ENCODE measurements at places on chromosomes 12 and 14. TPM values are rescaled to one million over a fixed set of nuclear protein-coding genes. Genes with fewer than 3 reads are reported as not detected.

DNA sequence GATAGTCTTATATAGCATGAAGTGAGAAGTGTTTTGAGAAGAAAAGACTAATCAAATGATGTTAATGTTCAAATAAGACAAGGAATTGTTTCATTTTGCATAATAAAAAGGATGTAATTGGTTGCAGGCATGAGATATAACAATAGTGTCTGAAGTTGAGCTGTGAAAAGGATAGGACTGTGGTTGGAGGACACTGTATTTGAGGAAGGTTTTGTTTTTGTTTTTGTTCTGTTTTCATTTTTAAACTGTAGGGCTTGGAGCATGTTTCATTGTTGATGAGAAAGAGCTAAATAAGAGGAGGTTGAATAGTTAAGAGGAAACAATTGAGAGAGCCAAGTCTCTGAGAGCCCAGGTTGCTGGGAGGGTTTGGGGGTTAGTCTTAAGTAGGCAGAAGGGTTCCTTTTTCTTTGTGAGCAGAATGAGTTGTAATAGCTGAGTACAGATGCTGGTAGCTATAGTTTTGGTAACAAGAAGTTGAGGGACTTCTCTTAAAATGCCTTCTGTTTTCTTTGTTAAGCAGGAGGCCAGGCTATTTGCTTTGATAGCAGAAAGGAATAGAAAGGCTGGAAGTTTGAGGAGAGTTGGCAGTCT is 58.4 kb downstream of the CCDC91 start:
- H3K27me3 ChIP-seq: no peaks in the 10 kb centered on the region
- no peak overlapping the region for H3K27ac ChIP-seq
- no peak overlapping the region for H3K4me3 ChIP-seq
- H3K4me1 ChIP-seq: no peaks in the 10 kb centered on the region
- no peaks in the 10 kb centered on the region for H3K36me3 ChIP-seq
- no peak for DNase-seq

OTX2 gene
- total RNA-seq: not detected

- no peak overlapping the region for H3K4me3 ChIP-seq
- H3K36me3 ChIP-seq: peaks cover 23% of the 10 kb centered on the region
- H3K4me1 ChIP-seq: 0 out of 2 replicates have a peak, but pooled peaks cover 6% of the 10 kb centered on the region
- H3K27me3 ChIP-seq: no peaks in the 10 kb centered on the region
- no peak overlapping the region for H3K27ac ChIP-seq
Measured at GRCh38 chr12:56040151-56040550, 1.6 kb upstream of the RPS26 start.

RIN3 gene
- 10.9 TPM for total RNA-seq

DNA sequence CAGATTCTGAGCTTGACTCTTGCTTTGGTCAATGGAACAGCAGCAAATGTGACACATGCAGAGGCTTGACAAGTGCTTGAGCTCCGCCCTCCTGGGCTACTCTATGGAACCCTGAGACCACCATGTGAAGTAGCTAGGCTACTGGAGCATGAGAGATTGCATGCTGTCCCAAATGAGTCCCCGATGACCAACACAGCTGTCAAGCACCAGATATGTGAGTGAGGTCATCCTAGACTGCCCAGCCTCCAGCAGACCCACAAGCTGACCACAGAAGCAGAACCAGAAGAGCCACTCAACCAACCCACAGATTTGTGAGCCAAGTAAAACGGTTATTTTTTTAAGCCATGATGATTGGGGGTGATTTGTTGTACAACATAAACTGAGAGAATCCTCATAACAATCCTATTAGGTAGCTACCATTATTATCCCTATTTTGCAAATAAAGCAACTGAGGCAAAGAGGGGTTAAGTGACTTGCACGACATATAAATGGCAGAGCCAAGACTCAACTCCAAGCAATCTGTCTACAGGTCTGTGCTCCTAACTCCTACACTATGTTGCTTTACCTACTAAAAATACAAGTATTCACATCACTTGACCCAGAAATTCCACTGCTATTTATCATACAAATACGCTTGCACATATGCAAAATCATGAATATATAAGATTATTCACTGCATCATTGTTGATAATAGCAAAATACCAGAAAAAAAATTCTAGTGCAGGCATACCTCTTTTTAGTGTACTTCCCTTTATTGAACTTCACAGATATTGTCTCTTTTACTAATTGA is 136.2 kb downstream of the NDUFA12 start:
- no peak overlapping the region for H3K4me3 ChIP-seq
- DNase-seq: no peak
- peaks cover 25% of the 10 kb centered on the region for H3K27me3 ChIP-seq
- H3K36me3 ChIP-seq: no peaks in the 10 kb centered on the region

ADAM20 gene
- 0.31 TPM for total RNA-seq

DNA sequence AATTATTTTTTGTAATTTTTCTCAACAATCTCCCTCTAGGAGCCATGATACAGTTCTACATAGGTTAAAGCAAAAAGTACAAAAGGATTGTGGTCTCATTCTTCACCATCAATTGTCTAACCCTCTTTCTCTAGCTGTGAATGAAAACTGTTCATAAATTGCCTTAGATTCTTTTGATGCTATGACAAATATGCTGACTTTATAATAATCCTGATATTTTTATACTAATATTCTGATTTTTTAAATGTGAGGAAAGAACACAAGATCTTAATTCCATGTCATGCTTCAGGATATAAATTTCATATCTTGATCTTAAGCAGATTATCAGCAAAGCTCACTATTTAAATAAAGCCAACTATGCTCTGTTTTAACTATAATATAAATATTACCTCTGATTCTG is 75.4 kb downstream of the KIF21A start:
- H3K27me3 ChIP-seq: no peaks in the 10 kb centered on the region
- H3K36me3 ChIP-seq: no peaks in the 10 kb centered on the region
- no peak for DNase-seq
- H3K27ac ChIP-seq: no peak overlapping the region

DNA sequence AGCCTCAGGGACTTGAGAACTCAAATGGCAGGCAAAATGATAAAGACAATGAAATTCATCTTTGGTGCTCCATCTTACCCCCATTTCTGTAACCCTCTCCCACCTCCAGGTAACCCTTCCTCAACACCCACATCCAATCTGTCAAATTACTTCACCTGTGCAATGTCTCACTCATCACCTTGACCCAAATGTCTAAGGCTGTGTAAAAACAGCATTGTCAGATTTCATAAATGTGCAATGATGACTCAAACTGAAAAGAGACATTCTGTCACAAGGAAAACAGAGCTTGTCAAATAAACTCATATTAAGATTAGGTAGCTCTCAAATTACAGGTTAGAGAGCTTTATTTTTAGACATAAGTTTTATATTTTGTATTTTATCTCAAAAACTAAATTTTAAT is 19.9 kb upstream of the COCH start:
- no peaks in the 10 kb centered on the region for H3K4me1 ChIP-seq
- DNase-seq: no peak
- H3K27ac ChIP-seq: no peak overlapping the region
- no peak overlapping the region for H3K4me3 ChIP-seq

DNA sequence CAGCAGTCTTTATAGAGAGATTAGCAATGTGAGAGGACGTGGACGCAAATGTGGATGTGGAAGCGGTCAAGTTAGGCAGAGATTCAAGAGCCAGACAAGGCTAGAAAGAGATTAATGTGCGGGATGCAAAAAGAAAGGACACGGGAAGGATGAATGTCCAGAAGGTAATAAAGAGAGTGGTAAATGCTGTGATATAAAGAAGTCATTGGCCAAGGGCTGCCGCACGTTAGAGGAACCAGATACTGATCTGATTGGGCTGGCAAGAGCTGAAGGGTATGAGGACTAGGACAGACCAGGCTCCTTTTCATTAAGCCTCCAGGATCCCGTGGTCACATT is 59.5 kb downstream of the DHRS2 start:
- H3K4me3 ChIP-seq: no peak overlapping the region
- no peaks in the 10 kb centered on the region for H3K4me1 ChIP-seq
- DNase-seq: no peak
- no peak overlapping the region for H3K27ac ChIP-seq
- no peaks in the 10 kb centered on the region for H3K27me3 ChIP-seq
- H3K36me3 ChIP-seq: no peaks in the 10 kb centered on the region

DNA sequence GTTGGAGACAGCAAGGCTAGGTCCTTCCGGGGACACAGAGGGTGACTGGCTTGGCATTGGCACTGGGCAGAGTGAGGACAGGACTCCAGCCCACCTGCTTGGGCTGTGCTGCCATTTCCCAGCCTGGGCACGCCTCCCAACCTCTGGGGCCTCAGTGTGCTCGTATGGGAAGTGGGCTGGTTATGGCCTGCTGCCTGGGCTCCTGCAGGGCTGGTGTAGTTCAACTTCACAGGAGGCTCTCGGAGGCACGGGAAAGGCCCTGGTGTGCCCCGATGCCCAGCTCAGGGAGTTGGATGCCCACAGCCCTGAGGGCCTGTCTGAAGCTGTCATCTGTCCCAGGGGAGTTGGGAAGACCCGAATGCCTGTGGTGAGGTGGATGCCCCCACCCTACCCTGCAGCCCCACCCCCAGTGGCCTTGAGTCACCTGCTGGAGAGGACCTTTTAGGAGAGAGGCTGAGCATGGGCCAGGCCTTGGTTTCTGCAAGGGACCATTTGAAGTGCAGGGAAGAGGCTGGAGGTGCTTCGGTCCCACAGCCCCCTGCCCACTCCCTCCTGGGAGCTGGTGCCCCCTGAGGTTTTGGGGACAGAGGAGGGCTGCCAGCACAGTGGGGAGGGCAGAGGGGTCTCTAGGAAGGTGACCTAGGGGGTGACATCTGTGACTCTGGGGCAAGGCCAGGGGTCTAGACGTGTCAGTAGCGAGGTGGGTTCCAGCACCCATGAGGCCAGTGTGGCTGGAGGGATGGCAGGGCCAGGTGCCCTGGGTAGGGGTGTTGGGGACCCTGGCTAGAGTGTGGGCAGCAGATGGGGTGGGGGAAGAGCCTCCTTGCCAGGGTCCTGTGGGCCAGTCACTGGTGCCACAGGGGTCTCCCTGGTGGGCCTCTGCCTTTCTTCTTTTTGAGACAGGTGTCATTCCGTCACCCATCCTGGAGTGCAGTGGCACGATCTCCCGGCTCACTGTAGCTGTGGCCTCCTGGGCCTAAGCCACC is 9.1 kb downstream of the ULK1 start:
- no peaks in the 10 kb centered on the region for H3K27me3 ChIP-seq
- H3K27ac ChIP-seq: no peak overlapping the region
- H3K4me1 ChIP-seq: no peaks in the 10 kb centered on the region
- no peak for DNase-seq
- H3K36me3 ChIP-seq: no peaks in the 10 kb centered on the region

DNA sequence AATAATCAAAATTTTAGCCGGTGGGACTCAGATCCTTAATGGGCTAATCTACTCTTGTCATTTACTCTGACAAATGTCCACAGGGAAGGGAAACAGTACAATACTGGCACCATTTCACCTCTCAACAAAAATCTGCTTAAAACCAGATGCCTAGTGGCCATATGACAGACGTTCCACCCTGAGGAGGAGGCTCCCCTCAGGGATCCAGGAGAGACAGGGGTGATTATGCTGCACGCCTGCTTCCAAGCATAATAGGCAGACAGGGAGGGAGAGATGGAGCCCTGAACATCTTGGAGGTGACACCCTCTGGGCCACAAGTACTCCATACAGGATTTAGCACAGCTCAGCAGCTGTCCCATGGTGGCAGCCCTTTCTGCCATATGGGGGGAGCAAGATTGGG is 24.8 kb upstream of the AKAP6 start:
- H3K27me3 ChIP-seq: no peaks in the 10 kb centered on the region
- DNase-seq: no peak
- H3K27ac ChIP-seq: no peak overlapping the region
- no peak overlapping the region for H3K4me3 ChIP-seq
- no peaks in the 10 kb centered on the region for H3K36me3 ChIP-seq

- H3K27me3 ChIP-seq: no peaks in the 10 kb centered on the region
- no peaks in the 10 kb centered on the region for H3K36me3 ChIP-seq
- H3K27ac ChIP-seq: no peak overlapping the region
- peak overlapping the region; percentile 26 for H3K4me3 ChIP-seq
- DNase-seq: no peak
- H3K4me1 ChIP-seq: no peaks in the 10 kb centered on the region
Measured at GRCh38 chr12:115354007-115354890, 670.3 kb upstream of the TBX3 start.

SLC39A5 gene
- total RNA-seq: 0.23 TPM

C1QL4 gene
- total RNA-seq: 2.1 TPM

GRCh38 chr14:105489542-105490266 is 1.3 kb upstream of the TEDC1 start:
- H3K27me3 ChIP-seq: no peaks in the 10 kb centered on the region
- peaks cover 20% of the 10 kb centered on the region for H3K4me1 ChIP-seq
- H3K36me3 ChIP-seq: no peaks in the 10 kb centered on the region
- DNase-seq: no peak
- H3K4me3 ChIP-seq: peak overlapping the region; percentile 67

HRK gene
- total RNA-seq: 0.44 TPM

SLC10A1 gene
- total RNA-seq: not detected

DNA sequence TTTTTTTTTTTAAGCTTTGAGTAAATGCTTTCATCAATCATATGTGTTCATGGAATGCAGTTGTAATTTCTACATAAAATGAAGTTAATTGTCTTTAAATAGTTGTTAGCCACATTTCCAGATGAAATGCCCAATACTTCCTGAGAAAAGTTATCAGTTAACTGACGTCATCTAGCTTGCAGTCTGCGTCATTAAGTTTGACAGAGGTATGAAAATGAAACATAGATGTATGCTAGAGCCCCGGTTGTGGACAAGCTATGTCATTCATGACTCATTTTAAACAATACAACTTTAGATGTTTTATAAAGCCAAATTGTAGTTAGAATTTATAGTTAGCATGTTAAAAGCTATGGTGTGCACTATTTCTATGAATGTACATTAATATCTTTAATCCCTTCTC is 90.7 kb downstream of the PLEKHA5 start:
- H3K36me3 ChIP-seq: no peaks in the 10 kb centered on the region
- no peaks in the 10 kb centered on the region for H3K27me3 ChIP-seq
- no peak overlapping the region for H3K27ac ChIP-seq
- DNase-seq: no peak
- H3K4me1 ChIP-seq: no peaks in the 10 kb centered on the region

GRCh38 chr14:68593806-68594536 is 198.9 kb downstream of the ZFP36L1 start:
- DNase-seq: no peak
- H3K27me3 ChIP-seq: no peaks in the 10 kb centered on the region
- H3K27ac ChIP-seq: no peak overlapping the region
- peaks cover 12% of the 10 kb centered on the region for H3K4me1 ChIP-seq

PLXNC1 gene
- total RNA-seq: 0.57 TPM

SLC7A7 gene
- 0.85 TPM for total RNA-seq

SIX1 gene
- 7.4 TPM for total RNA-seq

DNA sequence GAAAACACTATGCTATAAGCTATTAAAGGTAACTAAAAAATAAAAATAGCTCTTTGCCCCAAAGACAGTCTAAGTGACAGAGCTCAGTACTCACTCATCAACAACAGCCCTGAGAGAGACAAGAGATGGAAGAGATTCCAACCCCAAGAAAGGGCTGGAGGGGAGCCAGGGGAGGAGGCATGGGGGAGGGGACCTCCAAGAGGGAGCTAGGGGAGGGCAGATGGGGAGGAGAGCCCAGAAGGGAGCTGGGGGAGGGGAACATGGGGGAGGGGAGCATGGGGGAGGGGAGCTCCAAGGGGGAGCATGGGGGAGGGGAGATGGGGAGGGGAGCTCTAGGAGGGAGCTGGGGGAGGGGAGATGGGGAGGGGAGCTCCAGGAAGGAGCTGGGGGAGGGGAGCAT is 7.7 kb downstream of the SSH1 start:
- peaks cover 48% of the 10 kb centered on the region for H3K4me1 ChIP-seq
- no peak for DNase-seq
- H3K27me3 ChIP-seq: no peaks in the 10 kb centered on the region
- no peak overlapping the region for H3K4me3 ChIP-seq
- peak overlapping the region; percentile 69 for H3K27ac ChIP-seq

GRCh38 chr14:50822501-50823042 is 8.4 kb downstream of the NIN start:
- no peaks in the 10 kb centered on the region for H3K36me3 ChIP-seq
- no peak overlapping the region for H3K27ac ChIP-seq
- H3K4me3 ChIP-seq: no peak overlapping the region
- DNase-seq: no peak
- no peaks in the 10 kb centered on the region for H3K27me3 ChIP-seq

POTEG gene
- total RNA-seq: not detected

Measured in Panc1 (cell line).